Fibroblast of skin of right biceps (primary cell): ENCODE measurements at places on chromosomes 6 and 20.

DNA sequence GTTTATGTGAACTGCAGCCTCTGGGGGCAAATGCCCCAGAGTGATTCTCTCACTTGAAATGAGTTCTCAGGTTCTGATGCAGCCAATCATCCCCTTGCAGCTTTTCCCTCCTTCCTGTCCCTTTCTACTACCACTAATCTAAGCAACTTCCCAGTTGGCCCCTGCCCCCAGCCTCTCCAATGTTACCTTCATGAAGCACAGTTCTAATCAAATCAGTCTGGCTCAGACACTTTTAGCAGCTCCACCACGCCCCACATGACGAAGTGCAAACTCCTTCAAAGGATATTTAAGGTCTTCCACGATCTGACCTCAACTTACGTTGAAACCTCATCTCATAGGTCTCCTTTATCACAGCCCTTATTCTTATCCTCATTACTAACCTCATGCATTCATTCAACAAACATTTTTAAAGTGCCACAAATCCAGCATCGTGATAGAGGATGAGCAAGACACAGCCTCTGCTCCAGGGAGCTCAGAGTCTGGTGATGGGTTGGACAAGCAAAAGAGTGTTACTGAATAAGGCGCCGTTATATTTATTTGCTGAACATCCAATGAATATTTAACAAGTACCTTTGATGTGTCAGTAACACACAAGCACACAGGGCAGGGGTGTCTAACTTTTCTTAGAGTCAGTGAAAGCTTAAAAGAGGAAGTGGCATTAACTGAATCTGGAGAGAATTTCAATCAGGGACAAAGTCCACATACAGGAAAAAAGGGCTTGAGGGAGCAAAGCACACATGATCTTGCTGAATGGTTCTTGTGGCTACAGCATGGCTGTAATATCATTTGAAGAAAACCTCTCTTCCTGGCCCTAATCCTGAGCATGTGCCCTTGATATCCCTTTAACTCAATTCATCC, 20.4 kb upstream of the DTNBP1 start:
- DNase-seq, result no peak

GRCh38 chr6:144244688-144245087, 40.4 kb upstream of the UTRN start:
- DNase-seq, result no peak

DNA sequence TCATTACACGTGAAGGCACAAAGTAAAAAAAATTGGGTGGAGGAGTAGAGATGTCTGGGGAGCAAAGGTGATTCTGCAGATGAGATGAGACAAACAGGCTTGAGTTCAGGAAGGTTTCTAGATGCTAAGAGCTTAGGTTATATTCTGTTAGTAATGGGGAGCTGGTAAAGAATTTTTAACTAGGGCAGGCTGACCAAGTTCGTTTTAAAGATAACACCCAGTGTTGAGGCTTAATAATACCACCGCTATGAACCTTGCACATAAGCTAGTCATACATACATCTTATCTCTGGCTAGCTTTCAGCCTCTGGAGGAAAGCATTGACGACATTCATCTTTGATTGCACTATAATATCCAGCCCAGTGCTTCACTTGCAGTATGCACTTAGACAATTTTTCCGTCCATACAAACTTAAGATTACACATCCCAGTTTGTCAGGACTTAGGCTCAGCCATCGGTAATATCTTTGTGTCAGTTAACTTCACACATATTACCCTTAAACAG, 12.1 kb downstream of the NHSL1 start:
- DNase-seq, result no peak

- DNase-seq, result peak; percentile 30
Measured at GRCh38 chr6:23659125-23659524, 466.9 kb upstream of the NRSN1 start.

GRCh38 chr20:56527521-56527920, 3.0 kb downstream of the FAM209A start:
- no peak for DNase-seq

DNA sequence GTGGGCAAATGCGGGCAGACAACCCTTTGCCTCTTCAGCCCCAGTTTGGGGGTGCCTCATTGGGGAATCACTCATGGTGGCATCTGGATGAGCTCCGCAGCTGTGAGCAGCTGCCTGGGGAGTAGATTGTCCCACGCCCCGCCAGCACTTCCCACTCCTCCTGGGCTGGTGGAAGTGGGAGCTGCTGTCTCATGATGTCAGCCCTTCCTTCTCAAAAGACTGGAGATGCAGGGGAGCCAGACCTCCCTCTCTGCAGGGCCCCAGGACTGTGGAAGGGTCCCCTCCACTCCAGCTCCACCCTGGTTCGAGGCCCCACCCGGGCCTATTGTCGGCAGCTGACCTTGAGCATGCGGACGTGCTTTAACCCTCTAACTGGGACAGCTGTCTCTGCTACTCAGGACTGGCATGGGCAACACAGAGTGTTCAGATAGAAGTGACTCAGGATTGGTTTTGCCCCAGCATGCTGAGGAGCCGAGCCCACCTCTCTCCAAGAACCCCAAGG, 2.0 kb downstream of the UNC93A start:
- DNase-seq, result no peak

- no peak for DNase-seq
Measured at GRCh38 chr6:15357782-15358181, 111.9 kb downstream of the JARID2 start.

GRCh38 chr6:1670711-1671462, 61.2 kb downstream of the FOXC1 start:
- DNase-seq, result peak; percentile 60

GRCh38 chr6:36227379-36228228, 31.1 kb downstream of the BRPF3 start:
- no peak for DNase-seq

GRCh38 chr6:72418495-72418894, 203.4 kb upstream of the KCNQ5 start:
- DNase-seq, result peak; percentile 95

DNA sequence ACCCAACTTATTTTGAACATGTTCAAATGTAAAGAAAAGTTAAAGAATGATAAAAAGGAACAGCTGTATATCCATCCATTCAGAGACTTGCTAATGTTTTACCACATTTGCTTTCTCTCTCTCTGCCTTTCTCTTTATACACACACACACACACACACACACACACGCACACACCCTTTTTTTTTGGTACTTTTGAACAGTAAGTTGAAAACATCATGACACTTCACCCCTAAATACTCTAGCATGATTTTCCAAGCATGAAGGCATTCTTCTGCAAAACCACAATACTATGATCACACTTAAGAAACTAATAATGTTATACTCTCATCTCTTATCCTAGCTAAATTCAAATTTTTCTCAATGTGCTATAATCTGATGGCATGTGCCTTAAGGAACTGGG, 192.3 kb downstream of the UTRN start:
- DNase-seq, result peak; percentile 47

- DNase-seq, result peak; percentile 67
Measured at GRCh38 chr6:42661540-42662153, 60.8 kb downstream of the PRPH2 start.

DNA sequence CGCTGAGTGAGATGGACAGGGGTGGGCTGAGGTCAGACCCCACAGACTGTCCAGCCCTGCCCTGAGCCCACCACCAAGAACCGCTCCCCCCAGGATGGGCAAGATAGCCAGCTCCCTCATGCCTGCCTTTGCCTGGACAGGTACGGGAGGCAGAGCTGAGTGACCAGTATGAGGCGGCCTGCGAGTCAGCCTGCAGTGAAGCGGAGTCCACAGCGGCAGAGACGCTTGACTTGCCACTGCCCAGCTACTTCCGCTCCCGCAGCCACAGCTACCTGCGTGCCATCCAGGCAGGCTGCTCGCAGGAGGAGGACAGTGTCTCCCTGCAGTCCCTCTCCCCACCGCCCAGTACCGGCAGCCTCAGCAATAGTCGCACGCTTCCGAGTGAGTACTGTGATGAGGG, 94.8 kb upstream of the MYL9 start:
- DNase-seq, result no peak

DNA sequence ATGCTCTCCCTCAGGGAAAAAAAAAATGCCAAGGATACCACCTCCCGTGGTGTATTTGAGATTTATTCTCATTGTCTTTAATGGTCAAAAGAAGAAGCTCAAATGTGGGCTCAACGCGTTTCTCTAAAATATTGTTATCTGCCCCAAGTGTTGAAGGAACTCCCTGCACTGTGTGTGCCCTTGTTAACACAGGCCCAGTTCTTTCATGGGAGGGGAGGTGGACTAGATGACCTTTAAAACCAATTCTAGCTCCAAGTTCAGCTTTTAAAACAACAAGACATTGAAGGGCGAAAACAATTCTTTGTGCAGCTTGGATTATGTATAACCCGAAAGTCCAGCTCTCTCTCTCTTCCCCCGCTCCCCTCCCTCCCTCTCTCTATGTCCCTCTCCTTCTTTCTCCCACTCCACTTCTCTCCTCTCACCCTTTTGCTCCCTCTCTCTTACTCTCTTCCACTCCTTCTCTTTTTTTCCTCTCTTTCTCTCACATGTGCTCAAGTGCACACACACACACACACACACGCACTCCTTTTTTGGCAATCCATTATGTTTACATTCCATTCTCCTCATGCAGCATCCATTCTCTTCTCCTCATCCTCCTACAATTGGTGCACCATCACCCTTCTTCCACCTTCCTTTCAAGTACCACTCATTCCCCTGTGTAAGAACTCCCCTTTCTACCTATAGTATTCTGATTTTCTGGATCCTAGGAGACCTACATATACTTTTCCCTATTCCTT, 8.5 kb downstream of the HLA-DMB start:
- DNase-seq, result peak; percentile 58

- no peak for DNase-seq
Measured at GRCh38 chr20:2446845-2447244, 23.7 kb downstream of the SNRPB start.

DNA sequence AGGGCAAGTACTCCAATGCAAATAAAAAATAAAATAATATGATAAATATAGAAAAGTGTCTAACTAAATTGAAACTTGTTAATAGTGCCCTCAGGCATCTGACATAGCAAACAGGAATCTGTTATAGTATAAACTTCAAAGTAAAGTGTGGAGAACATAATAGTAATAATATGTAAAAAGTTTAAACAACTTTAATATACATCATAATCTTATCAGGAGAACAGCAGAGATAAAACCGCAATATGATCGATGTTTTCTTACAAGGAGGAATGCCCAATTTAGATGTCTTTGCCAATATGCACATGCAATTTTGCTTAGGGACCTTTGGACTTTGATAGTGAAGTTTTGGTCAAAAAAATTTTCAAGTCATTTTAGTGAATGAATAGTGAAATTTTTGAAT, 514.8 kb upstream of the IMPG1 start:
- no peak for DNase-seq

- DNase-seq, result no peak
Measured at GRCh38 chr6:168609914-168610490, 169.0 kb downstream of the SMOC2 start.

- DNase-seq, result no peak
Measured at GRCh38 chr6:128841518-128841917, 41.4 kb upstream of the LAMA2 start.

DNA sequence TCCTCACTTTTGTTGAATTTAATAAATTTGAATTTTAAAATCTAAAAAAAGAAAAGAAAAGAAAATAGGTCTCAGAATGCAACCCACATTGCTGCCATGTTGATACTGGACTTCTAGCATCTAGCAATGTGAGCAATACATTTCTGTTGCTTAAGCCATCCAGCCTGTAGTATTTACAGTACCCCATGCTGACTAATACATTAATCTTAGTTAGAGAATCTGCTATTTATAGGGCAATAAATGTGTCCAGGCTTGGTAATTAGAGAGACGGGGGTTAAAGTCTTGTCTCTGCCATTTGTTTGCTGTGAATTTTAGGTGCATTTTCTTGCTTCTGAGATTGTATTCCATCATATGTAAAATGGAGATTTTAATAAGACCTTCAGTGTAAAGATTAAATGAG, 471.3 kb downstream of the DHX35 start:
- no peak for DNase-seq

DNA sequence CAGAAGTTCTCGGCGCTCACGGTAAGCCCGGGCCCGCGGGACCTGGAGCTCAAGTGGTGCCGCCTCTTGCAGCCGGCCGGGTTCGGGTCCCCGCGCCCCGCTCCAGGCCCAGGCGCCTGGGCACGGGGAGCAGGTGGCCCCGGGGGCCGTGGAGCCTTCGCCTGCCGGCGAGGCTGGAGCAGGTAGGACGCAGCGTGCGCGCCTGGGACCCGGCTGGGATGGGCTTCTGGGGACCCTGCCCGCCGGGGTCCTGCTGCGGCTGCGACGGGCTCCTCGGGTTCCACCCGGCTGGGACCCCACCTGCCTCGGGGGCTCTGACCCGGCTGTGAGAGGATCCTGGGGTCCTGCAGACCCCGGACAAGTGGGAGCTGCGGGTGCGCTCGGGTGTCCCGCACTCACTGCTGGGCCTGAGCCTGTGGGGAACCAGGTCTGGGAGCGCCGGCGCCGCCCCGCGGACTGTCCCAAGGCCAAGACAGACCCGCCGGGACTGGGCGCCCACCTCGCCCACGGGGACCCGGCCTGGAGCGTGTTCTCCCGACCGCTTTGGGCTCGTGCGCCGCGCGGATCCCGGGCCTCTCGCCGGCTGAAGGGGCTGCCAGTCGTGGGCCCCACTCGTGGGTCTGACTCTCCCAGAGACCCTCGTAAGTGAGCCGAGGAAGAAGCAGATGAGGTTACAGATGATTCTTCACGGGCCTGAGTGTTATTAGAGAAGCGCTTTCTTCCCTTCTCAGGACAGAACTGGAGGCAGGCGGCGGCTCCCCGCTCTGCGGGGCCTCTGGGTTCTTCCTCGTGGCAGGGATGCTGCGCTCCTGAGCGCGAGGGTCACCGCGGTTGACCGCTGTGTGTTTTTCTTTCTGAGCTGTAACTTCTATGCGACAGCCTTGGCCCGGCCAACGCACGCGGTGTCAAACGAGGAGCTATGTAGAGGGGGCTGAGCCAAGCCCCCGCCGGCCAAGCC, 729 bp downstream of the SMOC2 start:
- DNase-seq, result no peak

DNA sequence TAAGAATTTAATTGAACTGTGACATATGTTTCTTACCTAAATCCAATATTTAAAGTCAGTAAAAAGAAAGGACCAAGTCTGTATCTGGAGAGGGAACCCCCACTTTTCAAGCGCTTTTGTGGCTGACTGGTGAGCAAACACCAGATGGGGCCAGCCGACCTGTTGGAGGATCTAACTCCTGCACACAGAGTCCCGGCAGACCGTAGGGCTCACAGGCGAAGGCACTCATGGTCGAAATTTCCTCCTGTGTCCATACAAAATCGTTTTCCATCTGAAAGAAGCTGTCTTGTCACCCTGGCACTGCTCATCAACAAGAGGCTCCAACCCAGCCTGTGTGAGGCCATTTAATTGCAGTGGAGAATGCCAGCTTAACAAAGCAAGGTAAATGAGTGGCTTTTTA, 94.0 kb downstream of the SCML4 start:
- DNase-seq, result no peak

GRCh38 chr20:42074944-42075343, 456.8 kb upstream of the CHD6 start:
- no peak for DNase-seq

DNA sequence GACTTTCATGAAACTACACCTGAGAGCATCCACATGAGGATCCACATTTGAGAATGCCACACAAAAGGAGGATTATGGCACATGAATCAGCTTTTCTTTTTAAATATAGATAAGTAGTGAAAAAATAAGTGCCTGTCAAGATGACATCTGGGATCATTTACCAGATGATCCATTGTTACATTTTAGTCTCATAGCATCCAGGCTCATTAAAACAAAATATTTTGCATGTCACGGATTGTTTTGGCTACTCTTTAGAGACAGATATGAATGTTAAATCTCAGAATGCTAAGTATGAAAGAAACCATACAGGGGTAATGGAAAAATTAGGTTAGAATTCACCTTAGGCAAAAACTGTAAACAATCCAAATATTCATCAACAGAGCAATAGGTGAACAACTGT, 66.7 kb downstream of the MYO6 start:
- peak; percentile 19 for DNase-seq
